ENCODE measurements at places on chromosomes 13 and 19.

GRCh38 chr13:19179916-19180315 is 1.7 kb downstream of the TUBA3C start:
- no peak for DNase-seq

DNA sequence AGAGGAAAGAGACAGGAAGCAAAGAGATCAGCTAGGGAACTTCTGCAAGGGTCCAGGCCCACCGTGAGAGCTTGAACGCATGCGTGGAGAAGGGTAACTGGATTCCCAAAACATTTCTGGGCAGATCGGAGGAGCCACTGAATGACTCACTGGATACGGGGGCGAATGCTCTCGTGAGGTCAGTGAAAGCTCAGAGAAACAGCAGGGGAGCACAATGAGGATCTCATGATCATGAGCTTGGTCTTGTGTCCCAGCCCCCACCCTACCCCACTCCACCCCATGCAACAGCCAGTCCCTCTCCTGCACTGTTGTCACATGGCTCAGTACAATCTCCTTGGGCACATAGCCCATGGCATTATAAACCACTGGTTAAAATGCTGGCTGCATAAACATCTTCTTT is 40.6 kb downstream of the DCLK1 start:
- no peak for DNase-seq

DNA sequence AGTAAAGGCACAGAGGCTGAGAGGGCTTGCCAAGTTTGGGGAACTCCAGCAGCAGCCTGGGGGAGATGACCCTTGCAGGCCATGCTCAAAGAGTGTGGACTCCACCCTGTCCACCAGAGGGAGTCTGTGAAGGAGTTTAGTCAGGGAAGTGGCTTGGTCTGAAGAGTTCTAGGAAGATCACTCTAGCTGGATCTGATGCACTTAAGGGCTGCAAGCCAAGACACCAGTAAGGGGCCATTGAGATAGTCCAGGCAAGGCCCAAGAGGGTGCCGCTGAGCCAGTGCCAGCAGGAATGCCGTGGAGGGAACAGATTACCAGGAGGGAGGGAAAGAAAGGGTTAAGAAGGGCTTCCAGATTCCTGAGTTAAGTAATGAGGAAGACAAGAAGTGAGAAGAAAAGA is 68.7 kb downstream of the ZAR1L start:
- DNase-seq, result peak; percentile 65

DNA sequence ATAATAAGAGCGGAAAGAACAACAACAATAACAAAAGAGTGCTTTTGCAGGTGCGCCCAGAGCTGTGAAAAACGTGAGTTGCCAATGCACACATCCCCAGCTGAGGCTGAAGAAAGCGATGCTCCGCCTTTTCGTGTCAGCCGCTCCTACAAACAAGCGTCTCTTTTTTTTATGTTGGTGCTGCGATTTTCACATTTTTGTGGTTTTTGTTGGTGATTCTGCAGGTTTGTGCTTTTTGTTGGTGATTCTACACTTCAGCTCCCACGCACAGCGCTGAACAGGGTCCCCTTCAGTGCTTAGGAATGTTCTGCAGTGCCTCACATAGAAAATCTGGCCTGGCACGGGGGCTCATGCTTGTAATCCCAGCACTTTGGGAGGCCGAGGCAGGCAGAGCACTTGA is 7.3 kb upstream of the SBK3 start:
- DNase-seq, result no peak

GRCh38 chr19:7197119-7197759 is 97.0 kb downstream of the INSR start:
- DNase-seq, result peak; percentile 94

- no peak for DNase-seq
These were observed 66.4 kb upstream of the SERP2 start for GRCh38 chr13:44307255-44307654.

GRCh38 chr19:16359074-16359473 is 34.4 kb downstream of the KLF2 start:
- no peak for DNase-seq

DNA sequence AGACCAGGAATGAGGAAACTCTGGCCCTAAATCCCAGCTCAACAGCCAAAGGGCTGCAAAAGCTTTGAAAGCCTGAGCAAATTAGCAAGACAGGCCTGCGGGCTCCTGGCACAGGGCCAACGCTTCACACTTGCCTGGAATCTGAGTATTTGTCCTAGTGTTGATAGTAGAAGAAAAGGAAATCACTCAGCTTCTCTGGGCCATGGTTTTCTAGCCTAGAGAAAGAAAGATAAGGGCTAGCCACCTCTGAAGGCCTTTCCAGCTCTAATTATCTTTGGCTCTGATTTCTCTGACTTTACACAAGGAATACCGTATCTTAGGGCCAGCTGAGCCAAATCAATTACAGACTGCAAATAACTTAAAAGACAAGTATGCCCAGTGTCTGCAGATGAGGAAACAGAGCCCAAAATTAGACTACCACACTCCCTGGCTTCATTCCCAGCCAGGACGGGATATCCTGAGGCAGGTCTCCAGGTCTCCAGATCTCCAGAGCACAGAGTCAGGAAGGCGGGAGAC is 69.6 kb downstream of the STK24 start:
- DNase-seq, result no peak

GRCh38 chr13:49220036-49220855 is at the start of gene MLNR:
TSS of gene MLNR (plus strand) at chr13:49220338. CDS start at chr13:49220338, 0 bp downstream.
- DNase-seq, result peak; percentile 59

DNA sequence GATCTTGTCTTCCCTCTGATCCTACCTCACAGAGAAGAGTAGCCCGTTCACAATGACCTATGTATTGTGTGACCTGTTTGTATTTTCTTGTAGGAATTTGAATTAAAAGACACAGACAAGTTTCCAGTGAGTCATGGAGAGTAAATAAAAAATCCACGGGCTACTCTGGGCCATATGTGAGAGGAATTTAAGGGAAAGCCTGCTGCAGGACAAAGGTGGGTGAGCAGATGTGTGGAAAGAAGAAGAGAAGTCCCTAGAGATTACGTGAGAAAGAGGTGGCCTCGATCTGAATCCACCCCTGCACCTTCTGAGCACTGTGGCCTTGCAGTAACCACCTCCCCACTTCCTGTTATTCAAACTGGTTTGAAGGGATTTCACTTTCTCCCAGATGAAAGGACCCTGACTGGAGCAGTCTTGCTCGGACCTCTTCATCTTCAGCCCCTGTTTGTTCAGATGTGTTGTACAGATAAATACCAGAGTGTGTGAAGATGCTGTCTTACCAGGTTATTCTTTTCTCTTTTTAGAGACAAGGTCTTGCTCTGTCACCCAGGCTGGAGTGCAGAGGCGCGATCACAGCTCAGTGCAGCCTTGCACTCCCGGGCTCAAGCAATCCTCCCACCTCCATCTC is 205.4 kb downstream of the PDS5B start:
- DNase-seq, result peak; percentile 45

DNA sequence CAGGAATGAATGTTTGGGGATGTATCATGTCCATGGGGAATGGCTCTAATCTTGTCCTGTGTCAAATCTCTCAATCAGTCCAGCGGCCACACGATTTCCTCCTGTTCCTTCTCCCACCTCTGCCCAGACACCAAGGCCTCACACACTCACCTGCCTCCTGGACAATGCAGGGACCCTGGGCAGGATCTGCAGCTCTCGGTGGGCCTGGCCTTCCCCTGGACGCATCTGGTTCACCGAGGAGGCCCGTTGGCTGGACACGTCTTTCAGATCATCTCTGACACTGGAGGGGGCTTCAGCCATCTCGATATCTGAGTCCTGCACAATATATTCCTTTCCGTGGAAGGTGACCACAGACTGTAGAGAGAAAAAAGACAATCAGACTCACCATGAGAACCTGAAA is 21.4 kb downstream of the ZSCAN5C start:
- DNase-seq, result no peak

- DNase-seq, result no peak
These were observed 244.2 kb upstream of the SOX21 start for GRCh38 chr13:94956417-94957110.

GRCh38 chr13:101512650-101513049 is 60.2 kb downstream of the ITGBL1 start:
- no peak for DNase-seq

DNA sequence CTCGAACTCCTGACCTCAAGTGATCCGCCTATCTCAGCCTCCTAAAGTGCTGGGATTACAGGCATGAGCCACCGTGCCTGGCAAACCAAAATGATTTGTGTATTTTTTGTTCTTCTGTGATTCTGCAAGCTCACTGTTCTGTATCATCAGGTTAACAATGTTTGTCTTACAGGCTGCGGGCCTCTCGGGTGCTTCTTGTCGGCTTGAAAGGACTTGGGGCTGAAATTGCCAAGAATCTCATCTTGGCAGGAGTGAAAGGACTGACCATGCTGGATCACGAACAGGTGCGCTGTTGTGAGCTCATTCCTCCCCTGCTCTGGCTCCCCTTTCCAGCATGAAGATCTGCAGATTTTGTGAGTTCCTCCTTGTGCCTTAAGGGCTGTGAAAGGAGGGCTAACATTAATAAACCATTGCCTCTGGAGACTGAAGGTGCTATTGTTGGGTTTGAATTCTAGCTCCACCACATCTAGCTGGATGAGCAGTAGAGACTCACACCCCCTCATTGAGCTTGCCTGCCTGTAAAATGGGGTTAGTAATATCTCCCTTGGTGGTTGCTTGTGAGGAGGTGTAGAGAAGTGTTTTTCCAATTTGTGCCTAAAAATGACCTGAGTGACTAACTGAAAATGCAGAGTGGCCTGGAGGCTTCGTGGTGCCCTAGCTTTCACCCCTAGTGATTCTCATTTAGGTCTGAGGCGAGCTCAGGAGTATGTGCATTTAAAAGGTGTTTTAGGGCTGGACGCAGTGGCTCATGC is 12.9 kb downstream of the SAE1 start:
- DNase-seq, result no peak

DNA sequence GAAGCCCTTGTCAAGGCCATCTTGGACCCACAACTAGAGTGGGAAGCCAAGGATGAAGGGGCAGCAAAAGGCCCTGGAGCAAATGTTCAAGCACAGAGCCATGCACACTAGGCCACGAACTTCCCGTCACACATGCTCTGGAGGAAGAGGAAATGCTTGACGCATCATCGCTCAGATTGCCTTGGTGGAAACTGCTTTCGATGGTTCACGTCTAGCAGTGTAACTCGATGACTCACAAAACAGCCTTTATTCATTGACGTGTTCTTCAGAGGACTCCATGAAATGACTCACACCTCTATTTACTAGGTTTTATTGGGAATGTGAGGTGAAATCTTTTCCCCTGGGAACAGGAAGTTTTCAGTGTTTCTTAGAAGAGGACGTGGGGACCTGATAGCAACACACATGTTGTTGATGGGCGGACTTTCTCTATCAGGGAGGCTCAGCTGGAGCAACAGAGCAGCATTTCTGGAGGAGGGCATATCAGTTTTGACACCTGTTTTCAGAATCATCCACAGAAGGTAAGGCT is 79.8 kb upstream of the FLT1 start:
- DNase-seq, result peak; percentile 44

- no peak for DNase-seq
These were observed 24.3 kb downstream of the DZIP1 start for GRCh38 chr13:95620030-95620824.

- DNase-seq, result peak; percentile 47
These were observed 45.5 kb upstream of the ZNF91 start for GRCh38 chr19:23440791-23441190.

DNA sequence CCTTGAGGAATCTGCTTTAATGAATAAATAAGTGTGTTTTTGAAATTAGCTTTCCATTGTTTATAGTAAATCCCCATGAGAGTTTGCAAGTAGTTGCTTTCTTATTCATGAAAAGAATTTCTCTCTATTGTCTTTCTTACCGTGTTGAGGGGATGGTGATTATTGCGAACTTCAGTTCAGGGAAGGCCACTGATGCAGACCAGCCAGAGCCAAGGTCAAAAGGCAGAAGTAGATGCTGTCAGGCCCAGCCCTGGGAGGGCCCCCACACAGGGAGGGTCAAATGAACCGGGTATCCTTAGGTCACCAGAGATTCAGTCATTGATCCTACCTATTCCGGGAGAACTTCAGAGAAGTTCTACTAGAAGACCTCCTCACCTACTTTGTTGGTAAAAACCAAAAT is 185.9 kb downstream of the NUFIP1 start:
- no peak for DNase-seq

GRCh38 chr13:21075379-21076249 is 14.2 kb upstream of the LATS2 start:
- DNase-seq, result peak; percentile 51

- DNase-seq, result no peak
These were observed 81.2 kb upstream of the RAP2A start for GRCh38 chr13:97352815-97353214.

DNA sequence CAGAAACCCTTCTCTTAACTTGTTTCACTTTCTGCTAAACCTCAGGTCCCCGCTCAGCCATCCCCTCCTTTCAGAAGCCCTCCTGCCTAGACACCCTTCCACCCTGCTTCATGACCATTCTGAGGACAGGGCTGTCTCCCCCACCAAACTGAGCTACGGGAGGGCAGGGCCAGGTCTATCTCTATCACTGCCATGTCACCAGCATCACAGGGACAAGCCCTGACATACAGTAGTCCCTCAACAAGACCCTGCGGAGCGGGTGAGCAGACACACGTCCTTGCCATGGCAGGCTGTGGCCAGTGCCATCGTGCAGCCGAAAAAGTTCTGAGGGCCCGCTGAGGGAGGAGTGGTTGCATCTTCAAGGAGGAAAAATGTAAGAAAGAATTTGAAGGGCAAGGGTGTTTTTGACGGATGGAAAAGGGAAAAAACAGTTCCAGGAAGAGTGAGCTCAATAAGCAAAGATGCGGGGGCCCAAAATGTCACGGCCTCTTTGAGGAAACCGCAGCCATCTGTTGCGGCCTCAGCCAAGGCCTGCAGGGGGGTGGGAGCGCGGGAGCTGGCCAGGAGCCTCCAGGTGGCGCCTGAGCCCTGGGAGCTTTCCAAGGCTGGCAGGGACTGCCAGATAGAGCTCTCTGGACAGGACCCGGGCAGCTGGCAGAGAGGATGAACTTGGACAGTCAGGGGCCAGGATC is 8.1 kb downstream of the PTGIR start:
- peak; percentile 77 for DNase-seq

- no peak for DNase-seq
These were observed 67.3 kb downstream of the DOCK9 start for GRCh38 chr13:98910501-98910951.

- DNase-seq, result no peak
These were observed 86.8 kb upstream of the STARD13 start for GRCh38 chr13:33372251-33372919.

DNA sequence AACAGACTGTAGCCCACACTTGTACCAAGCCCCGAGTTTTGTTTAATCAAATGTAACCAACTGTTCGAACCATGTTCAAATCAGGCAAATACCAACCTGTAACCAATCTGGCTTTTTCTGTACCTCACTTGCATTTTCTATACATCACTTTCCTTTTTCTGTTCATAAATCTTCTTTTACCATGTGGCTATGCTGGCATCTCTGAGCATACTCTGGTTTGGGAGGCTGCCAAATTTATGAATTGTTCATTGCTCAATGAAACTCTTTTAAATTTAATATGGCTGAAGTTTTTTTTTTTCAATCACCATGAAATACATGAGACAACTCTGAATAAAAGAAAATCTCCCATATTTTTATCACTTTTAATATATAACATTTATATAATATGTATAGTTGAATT is 256.1 kb downstream of the SLITRK6 start:
- DNase-seq, result no peak

GRCh38 chr13:24997367-24997967 is 98.5 kb upstream of the PABPC3 start:
- DNase-seq, result no peak

GRCh38 chr13:108193806-108194205 is 21.5 kb downstream of the LIG4 start:
- DNase-seq, result no peak

All from stimulated activated CD8-positive, alpha-beta memory T cell treated with anti-CD3 and anti-CD28 coated beads, Interleukin-4, amount 100 ng/mL, for 48 hours (primary cell).